T follicular helper cell (primary cell): ENCODE measurements at places on chromosomes 7 and 10.

GRCh38 chr10:127343821-127344220 is 147.4 kb upstream of the INSYN2A start:
- no peak for DNase-seq

- DNase-seq = no peak
These were observed 59.4 kb downstream of the CDK14 start for GRCh38 chr7:90655566-90655965.

- no peak for DNase-seq
These were observed 26.0 kb upstream of the MCU start for GRCh38 chr10:72665925-72666324.

DNA sequence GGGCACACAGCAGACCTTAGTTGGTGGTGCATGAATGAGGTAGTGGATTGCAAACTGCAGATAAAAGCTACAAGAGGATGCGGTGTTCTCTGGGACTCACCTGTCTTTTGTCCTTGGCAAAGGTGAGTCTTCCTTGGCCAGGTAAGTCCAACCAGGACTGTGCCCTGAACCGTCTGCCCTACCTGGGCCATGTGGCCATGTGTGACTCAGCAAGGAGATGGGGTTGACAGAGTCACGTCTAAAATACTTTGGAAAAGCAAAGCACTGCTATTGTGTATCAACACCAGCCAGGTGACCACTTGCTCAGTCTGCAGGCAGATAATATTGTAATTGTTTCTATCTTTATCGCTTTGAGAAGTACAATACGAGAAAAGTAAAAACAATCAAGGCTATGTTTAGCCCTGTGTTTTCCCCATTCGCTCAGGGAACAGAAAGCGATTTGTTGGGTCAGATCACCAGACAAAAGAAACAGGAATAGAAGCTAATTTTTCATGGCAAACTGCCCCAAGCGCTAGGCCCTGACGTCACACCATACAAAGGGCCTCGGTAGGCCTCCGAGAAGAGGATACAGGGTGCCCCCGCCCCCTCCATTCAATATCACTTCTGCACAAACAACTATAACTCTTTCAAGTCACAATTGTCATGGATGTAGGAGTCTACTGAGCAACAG is 57.3 kb downstream of the FAM53B start:
- no peak for DNase-seq

DNA sequence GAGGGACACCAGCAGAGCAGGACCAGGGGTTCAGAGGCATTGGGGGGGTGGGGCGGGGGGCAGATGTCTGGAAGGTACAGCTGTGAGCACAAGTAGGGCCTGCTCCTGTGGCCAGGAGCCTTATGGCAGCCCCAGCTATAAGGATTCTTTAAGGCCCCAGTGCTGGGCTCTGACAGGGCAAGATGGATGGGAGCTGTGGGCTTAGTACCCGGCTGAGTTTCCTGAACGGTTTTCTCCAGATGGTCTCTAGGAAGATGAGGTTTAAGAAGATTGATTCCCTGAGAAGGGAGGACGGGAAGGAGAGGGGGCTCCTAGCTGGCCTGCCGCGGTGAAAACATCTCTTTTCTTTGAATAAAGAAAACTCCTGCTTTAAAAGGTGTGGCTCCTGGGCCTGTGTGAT is 30.1 kb upstream of the COMTD1 start:
- no peak for DNase-seq

DNA sequence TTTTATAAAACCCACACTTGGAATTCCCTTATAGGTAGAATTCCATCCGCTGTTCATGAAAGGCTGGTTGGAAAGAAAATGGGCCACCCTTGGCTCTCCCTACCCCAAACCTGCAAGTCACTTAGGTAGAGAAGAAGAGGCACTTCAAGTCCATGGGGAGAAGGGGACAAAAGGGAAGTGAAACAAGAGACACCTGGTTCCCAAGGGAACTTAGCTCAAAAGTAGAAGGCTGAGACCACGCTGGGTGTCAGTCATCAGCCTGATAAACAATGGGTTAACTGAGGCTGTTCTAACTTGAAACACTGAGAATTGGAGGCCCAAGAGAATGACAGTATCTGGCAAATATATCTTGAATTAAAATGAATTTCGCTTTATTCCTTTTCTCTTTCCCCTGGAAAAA is 330.8 kb upstream of the NFE2L3 start:
- DNase-seq = no peak

DNA sequence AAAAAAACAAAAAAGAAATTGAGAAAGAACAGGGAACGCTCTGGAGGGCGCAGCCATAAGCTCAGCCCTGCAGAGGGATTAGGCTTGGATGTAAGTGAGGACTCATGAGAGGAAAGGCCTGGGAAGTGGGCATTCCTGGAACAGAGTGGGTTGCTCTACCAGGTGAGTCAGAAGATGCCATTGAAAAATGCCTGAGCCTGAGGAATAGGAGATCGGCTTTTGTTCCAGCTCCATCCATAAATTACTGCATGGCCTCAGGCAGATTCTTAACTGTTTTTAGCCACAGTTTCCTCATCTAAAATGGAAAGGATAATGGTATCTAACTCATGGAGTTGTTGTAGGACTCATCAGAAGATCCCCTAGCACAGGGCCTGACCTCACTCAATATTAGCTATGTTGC is 1.1 kb upstream of the RGR start:
- no peak for DNase-seq

- DNase-seq = no peak
These were observed 17.6 kb downstream of the LMOD2 start for GRCh38 chr7:123673137-123673732.

DNA sequence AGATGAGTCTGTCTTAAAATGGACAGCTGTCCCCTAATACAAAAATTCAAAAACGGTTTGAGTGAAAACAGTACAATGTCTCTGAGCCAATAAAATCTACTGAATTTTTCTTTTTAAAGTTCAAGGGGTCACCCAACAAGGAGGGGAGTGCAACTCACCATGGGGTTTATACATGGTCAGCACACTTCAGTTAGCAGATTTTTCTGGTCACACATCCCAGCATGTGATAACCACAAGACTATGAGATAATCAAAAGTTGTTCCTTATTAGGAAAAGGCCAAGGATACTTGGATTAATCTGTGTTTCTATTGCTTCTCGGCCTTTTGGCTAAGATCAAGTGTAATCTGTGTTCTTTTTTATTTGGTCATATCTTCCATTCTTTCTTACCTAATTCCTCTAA is 31.6 kb downstream of the ABCB5 start:
- no peak for DNase-seq

GRCh38 chr7:45909561-45909960 is 11.5 kb downstream of the IGFBP3 start:
- no peak for DNase-seq

DNA sequence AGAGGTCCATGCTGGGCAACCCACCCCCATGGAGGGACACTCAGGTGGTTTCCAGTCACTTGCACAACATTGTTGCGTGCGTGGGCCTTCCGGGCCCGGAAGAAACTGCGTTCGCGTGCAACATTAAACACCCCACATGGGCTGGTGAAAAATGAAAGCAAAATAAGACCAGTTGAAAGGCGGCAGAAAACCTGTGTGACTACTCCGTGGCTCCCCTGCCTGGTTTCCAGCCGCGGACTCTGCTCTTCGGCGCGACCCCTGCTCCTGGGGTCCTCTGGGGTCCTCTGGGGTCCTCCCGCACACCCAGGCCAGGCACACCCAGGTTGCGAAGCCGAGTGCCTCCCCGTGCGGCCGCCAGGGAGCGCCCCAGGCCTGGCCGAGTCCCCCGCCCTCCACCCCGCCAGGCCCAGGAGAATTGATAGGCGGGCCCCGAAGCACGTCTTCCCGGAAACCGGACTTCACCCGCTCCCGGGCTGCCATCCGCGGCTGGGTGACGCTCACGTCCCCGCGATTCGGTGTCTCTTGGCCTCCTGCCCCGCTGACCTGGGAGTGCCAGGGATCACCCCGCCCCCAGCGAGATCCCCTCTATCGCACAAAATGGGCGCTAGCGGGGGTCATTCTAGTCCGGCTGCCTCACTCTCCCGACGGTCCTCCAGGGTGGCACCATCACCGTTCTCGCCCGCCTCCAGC is 1.9 kb upstream of the SH2D4B start:
- peak; percentile 62 for DNase-seq

DNA sequence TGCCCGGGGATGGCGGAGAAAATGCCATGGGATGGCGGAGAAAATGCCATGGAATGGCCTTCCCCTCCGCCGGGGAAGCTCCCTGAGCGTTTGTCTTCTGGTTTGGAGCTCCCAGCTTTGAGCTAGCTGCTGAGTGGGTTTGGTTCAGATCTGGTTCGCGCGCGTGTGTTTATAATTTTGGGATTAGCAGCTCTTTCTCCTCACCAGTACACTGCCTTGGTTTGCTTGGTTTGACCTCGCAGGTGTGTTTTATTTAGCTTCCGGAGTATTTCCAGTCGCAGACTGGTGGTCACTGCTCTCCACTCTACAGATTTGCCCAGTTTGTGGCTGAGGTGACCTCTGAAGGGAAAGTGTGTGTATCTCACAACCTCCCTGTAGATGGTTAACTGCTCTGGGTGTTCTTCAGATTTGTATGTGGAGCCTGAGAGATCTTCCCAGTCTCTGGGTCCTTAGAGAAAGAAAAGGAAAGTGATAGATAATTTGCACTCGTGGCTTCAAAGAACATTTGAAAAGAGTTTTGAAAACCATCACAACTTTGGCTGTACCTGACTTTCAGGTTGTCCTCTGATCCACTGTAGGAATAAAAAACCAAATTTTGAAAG is 597 bp downstream of the ZNF277 start:
- no peak for DNase-seq

DNA sequence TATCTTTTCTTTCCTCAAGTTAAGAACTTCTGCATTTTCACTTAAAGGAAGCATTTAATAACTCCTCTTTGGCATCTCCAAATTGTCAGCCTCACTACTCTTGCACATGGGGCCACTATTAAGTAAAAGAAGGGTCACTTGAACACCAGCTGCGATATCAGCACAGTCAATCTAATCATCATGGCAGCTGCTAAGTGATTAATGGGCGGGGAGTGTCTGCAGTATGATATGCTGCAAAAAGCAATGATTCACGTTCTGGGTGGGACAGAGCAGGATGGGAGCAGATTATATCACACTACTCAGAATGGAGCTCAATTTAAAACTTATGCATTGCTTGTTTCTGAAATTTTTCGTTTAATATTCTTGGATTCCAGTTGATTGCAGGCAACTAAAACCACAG is 447.4 kb upstream of the PFKP start:
- no peak for DNase-seq

DNA sequence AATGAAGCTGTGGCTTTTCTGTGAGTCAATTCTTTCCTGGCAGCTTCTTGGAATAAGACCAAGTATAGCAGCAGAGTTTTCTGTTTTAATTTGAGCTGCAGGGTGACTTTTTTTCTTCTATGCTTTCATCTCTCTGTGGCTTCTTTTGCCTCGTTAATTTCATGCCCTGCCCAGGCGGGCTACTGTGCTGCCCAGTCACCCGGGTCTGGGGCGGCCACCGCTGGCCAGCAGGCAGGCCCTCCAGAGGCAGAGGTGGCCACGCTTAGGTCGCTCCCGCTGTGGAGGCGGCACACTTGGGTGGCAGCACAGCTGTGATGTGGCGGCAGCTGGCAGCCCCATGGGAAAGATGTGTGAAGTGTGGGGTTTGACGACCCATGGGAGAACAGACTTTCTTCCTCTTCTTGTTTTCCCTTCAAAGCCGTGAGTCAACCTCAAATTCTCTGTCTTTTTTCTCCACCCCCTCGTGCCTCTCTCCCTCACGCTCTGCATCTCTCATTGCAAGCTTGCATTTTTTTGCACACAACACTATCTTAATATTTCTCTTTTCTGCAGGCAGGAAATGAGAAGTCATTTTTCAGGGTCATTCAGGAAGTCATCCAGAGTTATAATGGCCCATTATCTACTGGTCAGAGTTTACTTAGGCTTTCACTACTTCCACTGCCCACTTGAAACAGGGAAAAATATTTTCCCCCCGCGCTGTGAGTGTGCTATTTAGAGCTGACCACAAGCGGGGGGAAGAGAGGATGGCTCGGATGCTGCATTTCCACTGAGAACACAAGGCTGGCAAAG is 67.8 kb downstream of the EGFR start:
- no peak for DNase-seq

- no peak for DNase-seq
These were observed 250.8 kb upstream of the MBL2 start for GRCh38 chr10:53023411-53023810.

GRCh38 chr10:75428434-75429158 is 2.8 kb upstream of the LRMDA start:
- DNase-seq = no peak

DNA sequence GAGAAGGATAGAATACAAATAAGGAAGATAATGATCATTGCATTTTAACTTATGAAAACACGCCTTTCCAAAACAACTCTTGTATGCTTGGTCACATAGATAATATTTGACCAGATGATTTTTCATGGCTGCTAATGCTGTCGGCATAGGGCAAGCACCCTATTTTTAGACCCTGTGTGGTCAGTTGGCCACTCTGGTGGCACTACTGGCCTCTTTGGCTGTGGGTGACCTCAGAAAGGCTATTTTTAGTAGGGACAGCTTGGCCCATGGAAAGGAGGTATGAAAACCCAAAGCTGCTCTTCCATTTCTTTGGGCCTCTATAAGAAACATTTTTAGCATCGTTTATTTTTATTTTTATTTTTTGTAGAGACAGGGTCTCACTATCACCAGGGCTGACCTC is 12.3 kb downstream of the BMPER start:
- DNase-seq = no peak

DNA sequence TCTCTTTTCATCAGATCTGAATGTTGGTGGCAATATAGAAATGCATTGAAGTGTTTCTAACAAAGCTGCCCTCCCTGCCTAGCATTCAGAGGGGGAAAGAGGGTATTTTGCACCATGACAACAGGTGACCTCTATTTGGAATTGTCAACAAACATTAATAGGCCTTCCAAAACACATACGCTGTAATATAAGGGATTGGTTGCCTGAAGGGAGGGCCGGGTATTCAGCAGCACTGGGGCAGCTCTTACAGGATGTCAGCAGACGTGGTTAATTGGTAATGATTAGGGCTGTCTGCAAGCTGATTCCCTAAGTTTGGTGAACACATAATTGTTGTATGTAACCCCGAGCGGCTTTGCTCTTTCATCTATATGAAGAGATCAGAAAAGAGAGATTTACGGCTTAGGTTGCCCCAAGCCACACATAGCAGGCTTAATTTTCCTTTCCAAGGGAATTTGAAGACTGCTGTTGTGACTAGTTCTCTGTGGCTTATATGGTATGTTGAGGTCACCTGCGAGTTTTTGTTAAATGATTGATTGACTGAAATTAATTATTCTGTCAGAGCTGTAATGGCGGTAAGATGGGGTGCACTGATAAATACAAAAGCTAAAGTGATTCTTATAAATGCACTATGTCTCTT is 759.3 kb downstream of the LRMDA start:
- no peak for DNase-seq

DNA sequence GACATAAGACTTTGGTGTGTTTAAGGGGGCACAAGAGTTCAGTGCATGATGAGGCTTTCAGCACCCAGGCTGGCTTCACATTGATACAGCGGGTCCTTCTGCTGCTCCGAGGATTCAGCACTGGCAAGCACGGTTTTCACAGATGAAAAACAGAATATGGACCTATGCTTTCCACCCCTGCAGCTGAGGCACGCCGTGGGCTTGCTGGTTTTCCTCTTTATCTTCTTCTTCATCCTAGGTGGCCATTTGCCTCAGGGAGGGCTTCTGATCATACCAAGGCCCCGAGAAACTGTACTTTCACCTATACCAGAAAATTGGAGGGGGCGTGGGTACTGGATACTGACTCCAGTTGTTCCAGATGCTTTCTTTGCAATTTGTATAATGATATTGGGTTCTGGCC is 277.1 kb upstream of the ZNF32 start:
- no peak for DNase-seq
